ENCODE measurements at places on chromosomes 13 and 19.

- DNase-seq: no peak
Observed at GRCh38 chr19:55353356-55353802, 1.1 kb downstream of the COX6B2 start.

DNA sequence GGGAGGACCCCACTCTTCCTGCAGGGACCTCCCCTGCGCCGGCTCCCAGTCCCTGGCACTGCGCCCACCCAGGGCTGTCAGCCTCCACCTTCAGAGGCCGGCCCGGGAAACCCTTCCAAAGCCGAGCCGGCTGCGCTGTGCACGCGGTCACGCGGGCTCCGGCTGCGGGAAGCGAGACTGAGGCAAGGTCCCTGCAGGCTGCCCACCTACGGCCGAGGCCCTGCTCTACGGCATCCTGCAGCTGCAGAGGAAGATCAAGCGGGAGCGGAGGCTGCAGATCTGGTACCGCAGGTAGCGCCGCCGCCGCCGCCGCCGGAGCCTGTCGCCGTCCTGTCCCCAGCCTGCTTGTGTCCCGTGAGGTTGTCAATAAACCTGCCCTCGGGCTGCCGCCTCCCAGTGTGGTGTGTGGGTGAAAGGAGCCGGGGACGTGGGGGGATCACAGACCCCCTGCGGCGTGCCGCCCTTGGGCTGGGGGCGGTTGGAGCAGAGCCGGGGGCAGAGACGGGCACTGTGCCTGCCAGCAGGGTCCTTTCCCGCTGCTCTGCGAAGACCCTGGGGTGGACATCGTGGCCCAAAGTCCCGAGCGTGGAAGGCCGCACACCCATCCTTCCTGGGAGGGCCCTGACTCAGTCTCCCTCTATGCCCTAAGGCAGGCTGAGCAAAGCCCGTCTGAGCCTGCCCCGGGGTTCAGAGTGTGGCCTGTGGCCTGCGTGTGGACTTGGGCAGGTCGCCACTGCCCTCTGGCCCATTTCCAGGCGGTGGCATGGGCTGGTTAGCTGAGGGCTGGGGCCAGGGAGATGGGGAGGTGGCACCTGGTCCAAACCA is 5.9 kb downstream of the GAMT start:
- no peak for DNase-seq

GRCh38 chr19:843836-844545 is 3.2 kb downstream of the PRTN3 start:
- DNase-seq: no peak

GRCh38 chr19:3556978-3557460 is 367 bp downstream of the MFSD12 start:
- peak; percentile 75 for DNase-seq

DNA sequence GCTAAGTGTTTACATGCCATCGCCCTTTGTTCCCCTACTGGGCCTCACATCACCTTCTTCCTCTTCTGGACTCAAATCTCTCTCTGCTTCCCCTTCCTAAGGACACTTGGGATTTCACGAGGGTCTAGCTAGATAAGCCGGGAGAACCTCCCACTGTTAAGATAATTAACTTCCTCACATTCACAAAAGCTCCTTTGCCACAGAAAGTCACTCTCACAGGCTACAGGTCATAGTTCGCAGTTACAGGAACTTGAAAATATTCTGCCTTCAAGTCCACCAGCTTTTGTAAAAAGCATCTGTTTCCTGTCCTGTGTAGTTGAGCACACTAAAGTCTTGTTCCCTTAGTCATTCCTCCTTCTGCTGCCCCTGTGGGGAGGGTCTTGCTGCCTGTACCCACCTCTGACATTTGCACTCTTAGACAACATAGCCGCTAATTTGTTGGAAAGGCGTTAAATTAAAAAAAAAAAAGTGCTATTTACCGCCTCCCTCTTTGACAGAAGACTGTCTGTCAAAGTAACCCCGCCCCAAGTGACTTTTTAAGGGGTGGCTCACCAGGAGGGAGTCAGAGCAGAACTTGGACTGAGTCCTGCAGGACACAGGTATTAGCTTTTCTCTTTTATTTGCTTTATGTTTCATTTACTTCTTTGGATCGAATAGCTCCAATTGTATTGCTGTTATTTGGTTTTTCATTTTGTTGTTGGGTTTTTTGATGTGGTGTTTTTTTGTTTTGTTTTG is 26.8 kb upstream of the CEACAM21 start:
- DNase-seq: peak; percentile 78

GRCh38 chr13:34322014-34322742 is 504.2 kb downstream of the RFC3 start:
- DNase-seq: no peak

- no peak for DNase-seq
Observed at GRCh38 chr13:38735665-38736440, 49.0 kb downstream of the FREM2 start.

DNA sequence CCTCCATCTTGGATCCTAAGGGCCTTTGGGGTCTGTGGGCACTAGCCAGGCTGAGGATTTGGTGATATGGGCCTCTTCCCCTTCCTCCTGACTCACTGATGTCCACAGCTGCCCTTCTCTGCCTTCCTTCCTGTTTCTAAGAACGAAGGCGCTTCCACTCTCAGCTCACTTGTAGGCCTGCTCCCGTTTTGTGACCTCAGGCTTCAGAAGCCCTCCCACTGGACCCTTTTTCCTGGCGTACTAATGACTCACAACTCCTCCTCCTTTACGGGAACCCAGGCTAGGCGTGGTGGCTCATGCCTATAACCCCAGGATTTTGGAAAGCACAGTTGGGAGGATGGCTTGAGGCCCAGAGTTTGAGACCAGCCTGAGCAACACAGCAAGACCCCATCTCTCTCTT is 55.6 kb downstream of the TMED1 start:
- no peak for DNase-seq

DNA sequence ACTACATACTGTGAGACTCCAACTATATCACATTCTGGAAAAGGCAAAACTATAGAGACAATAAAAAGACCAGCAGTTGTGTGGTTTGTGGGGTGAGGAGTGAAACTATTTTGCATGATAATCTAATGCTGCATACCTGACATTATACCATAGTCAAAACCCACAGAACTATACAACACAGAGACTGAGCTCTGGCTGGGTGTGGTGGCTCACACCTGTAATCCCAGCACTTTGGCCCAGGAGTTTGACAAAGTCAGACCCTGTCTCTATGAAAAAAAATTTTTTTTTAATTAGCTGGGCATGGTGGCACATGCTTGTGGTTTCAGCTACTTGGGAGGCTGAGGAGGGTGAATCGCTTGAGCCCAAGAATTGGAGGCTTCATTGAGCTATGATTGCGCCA is 11.9 kb downstream of the ZNF541 start:
- DNase-seq: no peak

GRCh38 chr13:28640861-28641599 is 17.9 kb upstream of the POMP start:
- no peak for DNase-seq

GRCh38 chr13:107870400-107870799 is 344.9 kb downstream of the LIG4 start:
- DNase-seq: no peak

- DNase-seq: no peak
Observed at GRCh38 chr19:31095100-31095804, 254.0 kb downstream of the TSHZ3 start.

GRCh38 chr13:106099765-106100164 is 435.7 kb downstream of the EFNB2 start:
- no peak for DNase-seq

- no peak for DNase-seq
Observed at GRCh38 chr13:46324976-46325375, 62.1 kb downstream of the RUBCNL start.

GRCh38 chr19:56150358-56150757 is 9.3 kb downstream of the ZNF444 start:
- no peak for DNase-seq

GRCh38 chr13:50323440-50324065 is 308.3 kb downstream of the KCNRG start:
- DNase-seq: no peak

GRCh38 chr13:23715092-23715761 is 145.0 kb downstream of the TNFRSF19 start:
- no peak for DNase-seq

- DNase-seq: no peak
Observed at GRCh38 chr19:5222821-5223321, 117.7 kb downstream of the PTPRS start.

GRCh38 chr19:662207-662961 is 630 bp downstream of the RNF126 start:
- peak; percentile 82 for DNase-seq

Data from stimulated activated CD8-positive, alpha-beta memory T cell treated with anti-CD3 and anti-CD28 coated beads, Interleukin-4, amount 100 ng/mL, for 48 hours (primary cell).